ENCODE measurements at places on chromosomes 1 and 21.

DNA sequence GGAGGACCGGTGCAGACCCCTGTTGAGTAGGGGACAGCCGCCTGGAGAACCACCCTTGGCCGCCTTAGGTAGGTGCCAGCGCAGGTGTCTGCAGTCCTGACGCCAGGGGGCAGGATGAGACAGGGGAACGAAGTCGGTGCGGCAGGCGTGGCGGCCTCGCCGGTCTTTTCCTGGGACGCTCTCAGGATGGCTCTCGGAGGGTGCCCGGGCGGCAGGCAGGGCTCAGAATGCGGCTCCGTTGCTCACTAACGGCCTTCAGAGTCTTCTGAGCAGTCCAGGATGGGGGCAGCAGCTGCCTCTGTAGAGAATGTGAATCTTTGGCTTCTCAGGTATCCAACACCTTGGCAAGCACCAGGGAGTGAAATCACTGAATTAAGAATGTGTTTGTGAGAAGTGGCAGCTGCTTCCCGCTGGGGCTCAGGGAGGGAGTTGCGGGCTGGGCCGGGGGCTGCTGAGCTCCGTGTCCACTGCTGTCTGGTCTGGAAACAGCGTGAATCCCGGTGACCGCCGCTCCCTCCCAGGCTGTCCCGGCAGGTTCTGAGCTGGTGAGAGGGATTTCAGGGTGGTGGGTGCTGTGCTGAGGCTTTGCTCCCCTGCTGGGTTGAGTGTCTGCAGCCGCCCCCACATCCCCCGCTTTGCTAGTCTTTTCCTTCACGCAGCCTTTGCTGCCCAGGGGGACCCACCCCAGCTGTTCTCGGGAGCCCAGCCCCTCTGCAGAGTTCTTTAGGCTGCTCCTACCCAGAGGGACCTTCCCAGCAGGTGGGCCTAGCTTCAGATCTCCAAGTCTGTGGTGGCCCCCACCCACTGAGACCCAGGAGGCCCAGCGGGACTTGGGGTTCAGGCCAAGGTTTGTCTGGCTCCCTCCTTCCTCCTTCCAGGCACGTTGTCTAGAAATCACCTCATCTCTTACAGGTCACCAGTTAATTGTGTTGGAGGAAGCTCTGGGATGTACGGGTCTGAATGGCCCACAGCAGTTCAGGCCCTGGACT, 11.1 kb upstream of the C1orf174 start:
- DNase-seq = peak; percentile 61

GRCh38 chr1:33176362-33176850, 5.4 kb downstream of the TRIM62 start:
- DNase-seq = peak; percentile 31

DNA sequence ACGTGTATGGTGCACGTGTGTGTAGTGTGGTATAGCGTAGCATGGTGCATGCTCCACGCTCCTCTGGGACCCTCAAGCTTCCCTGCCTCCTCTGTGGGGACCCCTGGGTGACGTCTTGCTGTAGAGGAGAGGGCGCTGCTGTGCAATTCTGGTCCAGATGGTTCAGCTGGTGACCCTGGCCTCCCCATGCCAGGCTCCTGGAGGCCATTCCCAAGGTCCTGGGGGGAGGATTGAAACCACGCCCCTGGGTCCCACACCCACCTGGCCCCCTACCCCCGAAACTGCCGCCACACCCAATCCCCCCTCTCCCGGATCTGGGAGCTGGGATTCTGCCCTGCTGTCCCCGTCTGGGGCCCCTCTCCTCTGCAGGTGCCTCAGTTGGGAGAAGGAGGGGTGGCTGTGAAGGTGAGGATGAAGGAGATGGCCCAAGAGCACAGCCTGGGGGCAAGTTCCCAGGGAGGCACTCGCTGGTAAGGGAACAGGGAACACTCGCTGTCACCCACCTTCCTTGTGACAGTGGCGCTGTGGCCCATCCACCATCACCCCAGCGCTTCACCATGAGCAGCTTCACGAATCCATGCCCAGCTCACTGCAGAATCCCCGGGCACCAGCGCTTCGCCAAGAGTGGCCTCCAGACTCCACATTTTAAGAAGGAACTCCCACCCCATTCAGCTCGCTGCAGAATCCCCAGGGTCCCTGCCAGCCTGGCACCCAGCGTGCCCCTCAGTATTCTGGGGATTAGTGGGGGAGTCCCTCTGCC, 38.0 kb downstream of the WDR4 start:
- no peak for DNase-seq

GRCh38 chr1:239811211-239811885, 280.3 kb upstream of the FMN2 start:
- DNase-seq = no peak

- no peak for DNase-seq
These were observed 163.2 kb downstream of the GALNT2 start for GRCh38 chr1:230230273-230230672.

GRCh38 chr1:116540088-116540487, 30.7 kb downstream of the CD58 start:
- no peak for DNase-seq

DNA sequence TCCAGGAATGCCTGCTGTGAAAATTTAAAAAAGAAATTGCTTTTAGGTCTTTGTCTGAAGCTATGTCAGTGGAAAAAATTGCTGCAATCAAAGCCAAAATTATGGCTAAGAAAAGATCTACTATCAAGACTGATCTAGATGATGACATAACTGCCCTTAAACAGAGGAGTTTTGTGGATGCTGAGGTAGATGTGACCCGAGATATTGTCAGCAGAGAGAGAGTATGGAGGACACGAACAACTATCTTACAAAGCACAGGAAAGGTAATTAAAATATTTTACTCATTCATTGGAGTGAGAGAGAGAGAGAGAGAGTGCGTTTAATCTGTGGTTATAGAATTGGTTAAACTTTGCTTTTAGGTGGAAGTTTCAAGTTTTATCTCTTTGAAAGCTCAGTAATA, 20.0 kb downstream of the CDC73 start:
- no peak for DNase-seq

DNA sequence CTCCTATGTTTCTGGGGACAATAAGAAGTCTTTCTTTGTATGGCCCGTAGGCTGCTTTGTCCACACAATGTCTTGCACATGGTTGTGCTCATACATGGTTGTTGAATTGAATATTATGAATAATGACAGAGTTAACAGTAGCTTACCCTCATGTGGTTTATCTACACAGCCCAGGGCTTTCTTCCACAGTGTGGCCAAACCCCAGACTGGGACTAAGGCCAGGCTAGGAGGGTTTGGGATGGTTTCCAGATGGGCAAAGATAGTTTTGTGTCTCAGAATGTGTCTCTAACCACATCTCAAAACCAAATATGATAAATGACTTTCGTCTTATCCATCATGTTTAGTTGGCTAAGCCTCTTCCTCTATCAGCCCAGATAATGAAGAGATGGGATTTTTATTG, 65.2 kb downstream of the CACNA1E start:
- no peak for DNase-seq

GRCh38 chr1:160489513-160490261, 33.4 kb downstream of the SLAMF6 start:
- DNase-seq = no peak

GRCh38 chr1:204350857-204351573, 8.7 kb downstream of the PLEKHA6 start:
- peak; percentile 78 for DNase-seq

DNA sequence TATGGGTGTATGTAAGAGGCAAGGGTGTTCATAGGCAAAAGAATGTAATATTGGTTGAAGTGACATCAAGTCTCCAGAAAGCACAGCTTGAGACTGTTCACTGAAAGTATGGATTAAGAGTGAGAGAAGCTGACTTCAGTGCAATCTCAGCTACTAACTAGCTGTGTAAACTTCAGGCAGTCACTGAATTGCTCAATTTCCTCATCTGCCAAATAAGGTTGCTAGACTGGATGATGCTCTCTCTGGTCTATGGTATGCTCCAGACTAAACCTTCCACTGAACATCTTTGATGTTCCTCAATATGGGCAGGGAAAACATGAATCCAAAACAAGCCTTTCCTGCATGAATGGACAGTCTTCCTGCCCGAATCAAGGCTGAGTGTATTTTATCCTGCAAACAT, 111.8 kb upstream of the USH2A start:
- DNase-seq = peak; percentile 9

Measured in fibroblast of pulmonary artery (primary cell).